Esophagus muscularis mucosa (tissue), 4 donors: ENCODE measurements at places on chromosomes 12 and 14. TPM values are rescaled to one million over a fixed set of nuclear protein-coding genes. Genes with fewer than 3 reads are reported as not detected.

DRAM1 gene
- 11.8 TPM for total RNA-seq

GRCh38 chr12:105855361-105856047 is 283.2 kb downstream of the NUAK1 start:
- no peaks in the 10 kb centered on the region for H3K27me3 ChIP-seq
- H3K27ac ChIP-seq: no peak overlapping the region
- no peak overlapping the region for H3K4me3 ChIP-seq
- no peaks in the 10 kb centered on the region for H3K4me1 ChIP-seq
- DNase-seq: no peak

DNA sequence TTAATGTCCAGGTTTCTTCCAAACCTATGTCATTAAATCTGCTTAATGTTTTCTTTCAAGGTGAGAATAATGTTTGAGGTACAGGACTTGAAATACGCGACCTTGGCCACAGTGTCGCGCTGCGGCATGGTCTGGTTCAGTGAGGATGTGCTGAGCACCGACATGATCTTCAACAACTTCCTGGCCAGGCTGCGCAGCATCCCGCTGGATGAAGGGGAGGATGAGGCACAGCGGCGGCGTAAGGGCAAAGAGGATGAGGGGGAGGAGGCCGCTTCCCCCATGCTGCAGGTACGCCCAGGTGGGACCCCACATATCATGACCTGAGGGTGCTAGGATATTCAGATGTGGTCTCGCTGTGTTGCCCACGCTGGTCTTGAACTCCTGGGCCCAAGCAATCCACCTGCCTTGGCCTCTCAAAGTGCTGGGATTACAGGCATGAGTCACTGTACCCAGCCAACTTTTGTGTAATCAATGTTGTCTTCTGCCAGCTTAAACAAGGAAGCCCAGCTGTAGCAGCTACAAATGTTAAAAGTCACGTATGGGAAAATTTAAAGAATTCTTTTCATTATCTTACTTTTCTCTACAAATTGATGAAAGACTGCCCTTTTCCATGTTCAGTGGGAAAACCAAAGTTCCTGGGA is 50.8 kb downstream of the DYNC1H1 start:
- H3K27ac ChIP-seq: no peak overlapping the region
- no peaks in the 10 kb centered on the region for H3K4me1 ChIP-seq
- no peaks in the 10 kb centered on the region for H3K27me3 ChIP-seq
- H3K36me3 ChIP-seq: peaks cover 100% of the 10 kb centered on the region
- no peak overlapping the region for H3K4me3 ChIP-seq
- DNase-seq: no peak

SCN8A gene
- 0.29 TPM for total RNA-seq

DNA sequence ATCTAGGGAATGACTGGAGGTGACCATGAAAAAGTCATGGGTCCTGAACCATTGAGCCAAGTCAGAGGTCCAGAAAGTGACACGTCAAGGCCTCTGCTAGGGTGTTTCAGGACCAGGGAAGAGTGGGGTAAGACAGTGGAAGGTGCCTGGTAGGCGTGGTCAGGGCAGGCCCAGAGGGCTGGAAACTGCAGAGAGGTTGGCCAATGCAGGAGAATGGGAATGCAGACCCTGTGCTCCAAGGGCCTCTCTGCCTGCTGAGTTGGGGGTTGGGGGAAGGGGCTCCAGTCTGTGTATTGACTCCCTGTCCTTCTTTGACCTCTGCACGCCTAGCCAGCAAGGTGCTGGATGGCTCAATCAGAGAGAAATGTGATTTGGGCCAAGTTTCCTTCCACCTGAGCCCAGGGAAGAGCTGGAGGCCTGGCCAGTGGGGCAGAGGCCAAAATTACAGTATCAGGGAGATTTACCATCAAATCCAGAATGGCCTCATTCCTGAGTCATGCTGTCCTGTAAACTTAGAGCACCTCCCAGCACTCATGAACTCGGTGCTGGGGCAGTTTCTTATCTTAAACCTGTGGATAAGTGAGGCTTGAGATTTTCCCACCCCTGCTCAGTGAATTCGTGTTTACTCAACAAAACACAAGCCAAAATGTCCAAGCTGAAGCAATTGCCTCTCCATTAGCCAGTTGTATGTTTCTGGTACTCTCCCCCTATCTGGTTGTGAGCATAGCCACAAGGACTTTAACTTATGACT is 24.4 kb downstream of the IRF2BPL start:
- H3K27ac ChIP-seq: no peak overlapping the region
- no peak overlapping the region for H3K4me3 ChIP-seq
- DNase-seq: no peak
- peaks cover 24% of the 10 kb centered on the region for H3K4me1 ChIP-seq
- H3K27me3 ChIP-seq: no peaks in the 10 kb centered on the region
- H3K36me3 ChIP-seq: no peaks in the 10 kb centered on the region
